Frontal cortex (tissue), 4 donors: ENCODE measurements at places on chromosomes 7 and 10.

DNA sequence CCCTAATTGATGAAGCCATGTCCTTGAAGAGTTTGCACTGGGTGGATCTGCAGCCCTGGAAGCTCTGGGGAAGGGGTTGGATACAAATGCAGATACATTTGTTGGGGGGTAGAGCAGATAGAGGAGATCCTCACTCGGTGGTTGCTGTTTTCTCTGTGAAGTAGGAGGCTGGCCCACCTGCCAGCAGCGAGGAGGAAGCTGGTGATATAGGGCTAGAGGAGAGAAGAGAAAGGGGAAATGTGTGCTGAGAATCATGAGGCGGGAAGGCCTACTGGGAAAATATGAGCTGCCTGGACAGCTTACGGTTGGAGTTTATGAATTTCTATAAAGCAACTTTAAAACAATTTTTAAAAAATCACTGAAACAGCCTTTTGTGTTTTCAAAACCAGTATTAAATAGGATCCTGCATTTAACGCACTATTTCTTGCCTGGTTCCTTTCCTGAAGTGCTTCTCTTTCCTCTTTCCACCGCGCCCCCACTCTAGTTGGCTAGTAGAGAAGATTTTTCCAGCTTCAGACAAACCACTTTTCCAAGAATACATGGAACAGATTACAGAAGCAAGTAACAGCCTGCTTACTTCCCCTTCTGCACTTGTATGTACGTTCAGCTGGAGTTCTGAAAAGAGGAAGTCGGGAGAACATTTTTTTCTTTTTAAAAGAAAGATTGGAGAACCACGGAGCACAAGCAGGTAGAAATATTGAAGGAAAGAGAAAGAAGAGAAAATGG, 100.6 kb upstream of the GLCCI1 start:
- no peak for DNase-seq

DNA sequence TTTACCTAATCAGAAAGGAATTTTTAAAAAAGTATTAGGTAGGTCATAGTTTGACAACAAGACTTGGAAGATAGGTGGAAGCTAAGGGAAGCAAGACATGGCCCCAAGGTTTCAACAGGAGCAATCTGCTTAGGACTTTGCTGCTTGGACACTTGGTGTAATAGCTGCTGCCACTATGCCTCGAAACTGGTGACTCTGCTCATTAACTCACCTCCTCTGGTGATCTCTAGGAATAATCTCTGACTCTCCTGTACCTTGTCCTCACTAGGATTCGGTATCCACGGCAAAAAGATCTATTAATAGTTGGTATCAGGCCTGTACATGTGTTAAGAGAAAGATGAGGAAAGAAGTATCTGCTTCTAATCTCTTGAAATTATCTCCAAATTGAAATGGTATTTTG, 53.1 kb downstream of the PTEN start:
- DNase-seq, result no peak

- no peak for DNase-seq
Measured at GRCh38 chr10:47028466-47028865, 117.2 kb downstream of the PTPN20 start.

DNA sequence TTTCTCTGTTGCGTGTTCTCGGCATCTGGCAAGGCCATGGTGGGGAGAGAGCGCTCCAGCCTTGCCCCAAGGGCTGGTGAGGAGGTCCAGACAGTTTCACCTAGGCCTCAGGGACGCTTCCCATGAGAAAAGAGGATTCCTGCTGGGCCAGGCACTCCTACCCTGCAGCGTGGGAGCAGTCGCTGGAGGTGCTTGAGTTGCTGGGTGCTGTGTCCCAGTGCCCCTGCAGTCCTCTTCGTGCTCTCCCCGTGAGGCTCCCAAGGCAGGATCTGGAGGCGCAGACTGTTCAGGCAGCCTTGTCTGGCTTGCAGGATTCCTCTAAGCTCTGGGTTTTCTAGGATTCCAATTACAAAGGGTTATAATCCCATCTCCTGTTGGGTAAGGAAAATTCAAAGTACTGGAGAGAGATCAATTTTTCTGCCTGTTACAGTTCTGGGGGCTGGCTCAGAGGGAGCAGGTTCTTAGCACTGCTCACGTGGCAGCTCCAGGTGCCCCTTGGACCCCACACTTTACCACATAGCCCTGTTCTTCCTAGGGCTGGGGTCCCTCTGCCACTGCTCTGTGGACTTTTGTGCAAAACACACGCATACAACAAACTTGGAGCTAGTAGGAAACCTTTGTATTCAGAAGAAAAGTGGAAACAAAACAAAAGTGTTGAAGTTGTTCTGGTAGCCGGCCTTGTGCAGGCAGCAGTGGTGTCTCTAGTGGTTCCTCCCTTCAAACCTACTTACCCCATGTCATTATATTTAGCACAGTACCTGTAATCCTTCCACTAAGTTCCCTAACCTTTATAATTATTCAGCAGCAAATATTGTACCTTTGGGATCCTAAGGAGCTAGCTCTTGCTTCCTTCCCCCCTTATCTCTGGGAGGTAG, 60.5 kb downstream of the CCNY start:
- DNase-seq, result no peak

GRCh38 chr10:124587811-124588211, 126.2 kb downstream of the LHPP start:
- DNase-seq, result no peak

GRCh38 chr10:127563718-127564553, 14.8 kb downstream of the NPS start:
- no peak for DNase-seq

- DNase-seq, result no peak
Measured at GRCh38 chr7:80637454-80637853, 988 bp upstream of the CD36 start.

- no peak for DNase-seq
Measured at GRCh38 chr10:10520491-10521385, 496.9 kb upstream of the CELF2 start.

DNA sequence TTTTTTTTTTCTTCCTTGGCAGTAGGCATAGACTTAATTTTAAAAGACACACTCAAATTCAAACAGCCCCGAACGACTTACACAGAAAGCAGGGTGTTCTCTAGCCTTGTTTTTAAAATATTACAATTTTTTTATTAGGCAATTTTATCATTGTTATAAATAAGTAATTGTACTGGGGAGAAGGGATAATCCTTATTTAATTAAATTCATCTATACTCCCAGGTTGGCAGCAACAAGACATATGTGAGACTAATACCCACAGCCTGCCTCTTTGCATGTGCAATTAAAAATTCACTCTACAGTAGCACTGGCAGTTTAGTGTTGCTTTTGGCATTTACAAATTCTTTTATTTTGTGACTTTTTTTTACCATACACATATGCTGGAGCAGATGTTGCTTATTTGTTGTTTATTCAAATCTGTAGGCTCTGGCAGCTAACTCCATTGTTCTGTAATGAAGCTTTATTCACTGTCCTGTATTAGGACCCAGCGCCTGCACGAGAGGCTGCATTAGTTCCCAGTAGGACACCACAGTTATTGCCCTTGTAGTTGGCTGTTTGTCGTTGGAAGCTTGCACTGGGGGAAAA, 84.9 kb upstream of the PPP1R17 start:
- DNase-seq, result no peak

GRCh38 chr7:82110146-82110840, 333.3 kb downstream of the CACNA2D1 start:
- no peak for DNase-seq

DNA sequence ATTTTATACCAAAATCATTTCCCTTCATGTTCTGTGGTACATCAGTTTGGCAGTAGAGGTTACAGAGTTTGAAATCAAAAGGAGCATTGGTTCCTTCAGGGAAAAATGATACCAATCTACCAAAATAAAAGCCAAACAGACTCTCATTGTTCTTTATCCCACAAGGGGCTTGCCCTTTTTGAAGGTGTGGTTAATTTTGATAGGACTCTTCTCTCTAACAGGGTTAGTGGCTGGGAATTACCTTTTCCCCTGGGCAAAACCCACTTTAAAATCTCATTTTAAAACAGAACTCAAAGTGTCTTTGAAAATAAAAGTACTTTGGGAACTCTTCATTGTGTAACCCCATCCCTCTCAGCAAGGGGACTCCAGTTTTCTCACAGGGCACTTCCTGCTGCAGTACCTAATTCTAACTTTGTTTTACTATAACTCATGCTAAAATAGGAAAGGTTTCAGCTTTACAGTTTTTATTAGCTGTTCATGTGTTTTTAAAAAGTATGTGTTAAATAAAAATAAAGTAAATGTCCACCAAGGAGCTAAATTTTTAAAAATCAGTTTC, 30.6 kb downstream of the SMNDC1 start:
- no peak for DNase-seq

GRCh38 chr10:112580267-112580666, 133.3 kb downstream of the VTI1A start:
- no peak for DNase-seq

DNA sequence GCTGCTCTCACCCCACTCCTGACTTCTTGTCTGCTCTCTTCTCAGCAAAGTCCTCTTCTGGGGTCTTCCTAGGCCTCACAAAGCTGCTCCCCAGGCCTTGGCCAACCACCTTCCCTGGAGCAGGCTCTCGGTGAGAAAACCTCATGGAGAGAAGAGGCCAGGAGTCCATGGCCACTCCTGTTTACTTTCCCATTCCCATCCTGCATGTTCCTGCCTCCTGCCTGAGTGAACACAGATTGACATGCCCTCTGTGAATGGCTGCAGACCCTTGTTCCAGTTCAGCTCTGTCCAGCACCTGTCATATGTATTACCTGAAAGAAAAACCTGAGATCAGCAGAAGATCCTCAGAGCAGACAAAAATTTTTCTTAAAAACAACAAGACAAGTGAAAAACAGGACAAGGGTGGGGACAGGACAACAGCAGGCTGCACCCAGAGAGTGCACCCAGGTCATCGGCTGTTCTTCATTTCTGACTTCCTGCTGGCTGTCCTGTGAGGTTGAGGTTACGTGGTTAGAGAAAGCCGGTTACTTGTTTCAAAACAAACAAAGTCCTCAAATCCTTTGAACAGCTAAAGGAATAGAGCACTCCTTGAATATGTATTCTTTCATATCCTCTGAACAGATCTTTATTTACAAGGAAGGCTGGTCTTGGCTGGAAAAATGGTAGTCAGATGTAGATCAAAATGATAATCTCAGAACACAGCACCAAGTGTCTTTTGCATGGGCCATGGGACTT, 34.0 kb upstream of the DLD start:
- no peak for DNase-seq

DNA sequence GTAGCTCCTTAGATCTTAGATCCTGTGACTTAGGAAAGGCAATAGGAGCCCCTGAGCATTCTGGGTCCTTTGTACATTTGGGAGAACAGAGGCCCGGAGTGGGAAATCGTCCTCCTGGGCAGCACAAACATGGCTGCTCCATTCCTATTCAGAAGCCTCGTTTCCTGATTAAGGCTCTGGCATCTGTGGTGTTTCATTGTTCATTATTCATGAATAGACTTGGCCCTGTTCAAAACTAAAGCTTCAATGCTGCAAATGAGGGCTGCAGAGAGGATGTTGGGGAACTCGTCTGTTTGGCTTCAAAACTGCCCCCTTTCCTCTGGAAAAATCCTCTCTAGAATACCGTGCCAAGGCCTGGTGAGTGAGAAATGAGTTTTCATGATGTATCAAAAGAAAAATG, 3.4 kb upstream of the HTRA1 start:
- DNase-seq, result no peak

GRCh38 chr10:79465341-79465740, 19.9 kb upstream of the ZCCHC24 start:
- no peak for DNase-seq

DNA sequence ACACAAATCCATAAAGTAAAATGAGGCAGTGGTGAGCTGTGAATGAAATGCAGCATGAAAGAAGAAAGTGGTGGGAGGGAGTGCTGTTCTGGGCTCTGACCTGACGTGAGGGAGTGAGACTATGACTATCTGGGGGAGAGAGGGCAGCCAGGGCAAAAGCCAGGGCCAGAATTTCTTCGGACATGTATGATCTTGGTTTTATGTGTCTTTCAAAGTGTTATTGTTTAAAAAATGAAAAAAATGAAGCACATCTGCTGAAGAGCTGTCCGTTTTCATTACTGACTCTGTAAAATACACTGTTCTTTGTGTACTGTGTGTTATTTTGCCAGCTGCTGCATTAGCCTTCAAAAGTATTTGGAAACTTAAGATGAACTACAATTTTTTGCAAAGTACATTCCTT, 70.2 kb upstream of the KLF14 start:
- DNase-seq, result no peak
